ENCODE measurements at places on chromosomes 13 and 19.

DNA sequence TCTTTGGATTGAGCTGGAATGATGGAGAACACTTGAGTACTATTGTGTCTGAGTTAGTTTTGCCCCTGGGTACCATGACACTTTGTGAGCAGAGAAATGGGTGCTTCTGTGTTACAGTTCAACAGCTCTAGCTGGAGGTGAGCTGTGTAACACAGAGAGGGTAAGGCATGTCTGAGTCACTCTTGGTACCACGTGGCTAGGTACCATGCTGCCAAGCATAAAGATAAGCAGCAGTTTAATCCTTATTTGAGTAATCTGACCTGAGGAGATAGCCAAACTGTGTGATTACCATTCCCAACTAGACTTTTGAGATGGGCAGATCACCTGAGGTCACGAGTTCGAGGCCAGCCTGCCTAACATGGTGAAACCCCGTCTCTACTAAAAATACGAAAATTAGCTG, 122.0 kb downstream of the OLFM4 start:
- DNase-seq: no peak

- peak; percentile 5 for DNase-seq
Measured at GRCh38 chr19:55454787-55455243, 6.6 kb downstream of the ISOC2 start.

GRCh38 chr19:2176337-2176994, 12.7 kb downstream of the DOT1L start:
- no peak for DNase-seq

GRCh38 chr19:49975051-49975450, 14.1 kb upstream of the SIGLEC11 start:
- no peak for DNase-seq

DNA sequence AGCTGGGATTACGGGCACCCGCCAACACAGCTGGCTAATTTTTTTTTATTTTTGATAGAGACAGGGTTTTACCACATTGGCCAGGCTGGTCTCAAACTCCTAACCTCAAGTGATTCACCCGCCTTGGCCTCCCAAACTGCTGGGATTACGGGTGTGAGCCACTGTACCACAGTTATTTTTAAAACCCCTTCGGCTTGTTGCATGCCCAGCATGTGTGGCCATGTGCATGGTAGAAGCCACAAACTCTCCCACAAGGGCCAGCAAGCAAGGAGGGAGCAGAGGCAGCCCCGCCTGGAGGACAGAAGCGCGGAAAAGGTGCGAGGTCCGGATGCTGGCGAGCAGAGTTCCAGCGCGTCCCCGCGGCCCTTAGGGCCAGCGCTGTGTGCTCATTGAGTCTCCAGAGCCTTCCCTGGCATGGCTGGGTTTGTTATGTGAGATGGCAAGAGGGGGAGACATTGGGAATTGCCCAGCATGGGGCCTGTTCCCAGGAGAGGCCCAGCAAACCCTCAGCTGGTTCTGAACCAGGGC, 12.9 kb downstream of the THOP1 start:
- no peak for DNase-seq

- no peak for DNase-seq
Measured at GRCh38 chr19:31589109-31589508, 239.9 kb upstream of the TSHZ3 start.

GRCh38 chr13:31970231-31970930, 61.2 kb upstream of the FRY start:
- no peak for DNase-seq

DNA sequence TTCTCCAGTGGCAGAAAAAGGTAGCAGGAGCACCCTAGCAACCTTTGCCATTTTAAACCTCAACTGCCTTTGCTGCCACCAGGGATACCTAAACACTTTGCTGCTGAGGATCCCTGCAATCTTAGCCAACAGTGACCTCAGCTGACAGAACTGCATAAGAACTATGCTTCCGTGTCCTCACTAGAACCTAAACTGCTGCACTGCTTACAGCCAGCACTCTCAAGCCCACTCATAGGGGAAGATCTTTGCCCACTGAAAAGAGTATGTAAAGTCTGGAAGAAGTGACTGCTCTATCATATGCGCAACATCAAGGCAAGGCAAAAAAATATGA, 270.0 kb upstream of the PCDH20 start:
- no peak for DNase-seq

DNA sequence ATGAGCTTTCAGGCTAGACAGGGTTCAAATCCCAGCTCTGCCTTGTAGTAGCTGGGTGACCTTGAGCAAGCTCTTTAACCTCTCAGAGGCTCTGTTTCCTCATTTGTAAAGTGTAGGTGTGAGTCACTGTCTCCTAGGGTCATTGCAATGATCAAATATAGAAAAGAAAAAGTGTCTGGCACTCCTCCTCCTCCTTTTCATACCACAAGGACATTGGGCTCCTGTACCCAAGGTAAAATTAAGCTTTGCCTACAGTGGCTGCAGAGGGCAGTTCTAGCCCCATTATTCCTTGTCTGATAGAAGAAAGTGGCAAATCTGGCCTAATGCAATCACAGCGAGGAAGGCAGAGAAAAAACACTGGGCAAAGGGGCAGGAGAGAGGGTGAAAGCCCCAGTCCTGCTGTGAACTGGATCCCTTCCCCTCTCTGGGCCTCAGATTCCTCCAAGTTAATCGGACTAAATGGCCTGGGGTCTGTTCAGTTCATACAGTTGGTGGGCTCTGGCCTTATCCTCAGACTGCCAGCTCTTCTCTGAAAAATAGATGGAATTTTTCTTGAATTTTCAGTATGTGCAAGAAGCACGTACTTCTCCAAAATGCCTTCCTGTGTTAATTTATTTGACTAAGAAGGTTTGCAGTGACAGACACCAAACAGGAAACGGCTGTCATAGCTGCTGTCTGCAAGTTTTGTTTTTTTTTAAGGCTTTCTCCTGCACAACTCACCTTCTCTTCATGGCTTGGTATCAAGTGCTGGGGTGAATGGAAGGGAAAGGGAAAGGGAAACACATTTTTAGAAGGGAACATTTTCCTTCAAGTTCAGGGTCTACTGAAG, 35.3 kb downstream of the RGCC start:
- DNase-seq: no peak

- no peak for DNase-seq
Measured at GRCh38 chr13:99941911-99942310, 29.7 kb downstream of the ZIC5 start.

DNA sequence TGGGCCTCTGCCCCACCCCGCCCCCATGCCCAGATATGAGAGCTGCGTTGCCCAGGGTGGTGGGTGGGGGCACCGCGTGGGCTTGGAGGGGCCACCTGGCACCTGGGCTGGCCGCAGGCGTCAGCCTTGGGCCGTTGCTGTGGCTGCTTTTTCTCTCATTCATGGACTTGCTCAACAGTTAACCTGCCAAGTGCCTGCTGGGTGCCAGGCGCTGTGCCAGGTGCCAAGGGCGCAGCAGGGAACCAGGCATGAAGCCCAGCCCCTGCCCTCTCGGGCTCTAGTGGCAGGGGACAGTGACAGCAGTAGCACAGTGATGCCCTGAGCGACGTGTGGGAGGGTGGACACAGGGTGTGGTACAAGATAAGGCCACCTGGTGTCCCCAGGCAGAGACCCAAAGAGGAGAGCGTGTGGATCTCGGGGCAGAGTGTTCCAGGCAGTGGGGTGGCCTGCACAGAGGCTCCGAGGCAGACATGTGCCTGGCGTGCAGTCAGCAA, 28.1 kb downstream of the DHX34 start:
- DNase-seq: no peak

- peak; percentile 47 for DNase-seq
Measured at GRCh38 chr19:3146677-3147100, 10.9 kb downstream of the GNA15 start.

GRCh38 chr19:44939668-44940067, 2.4 kb upstream of the APOC4 start:
- no peak for DNase-seq

- no peak for DNase-seq
Measured at GRCh38 chr19:4531562-4532165, 3.4 kb downstream of the PLIN5 start.

- DNase-seq: peak; percentile 48
Measured at GRCh38 chr19:45638930-45639729, at the start of gene EML2. Gene EML2 (minus strand): TSS chr19:45639397. CDS start chr19:45639376, 21 bp downstream.

DNA sequence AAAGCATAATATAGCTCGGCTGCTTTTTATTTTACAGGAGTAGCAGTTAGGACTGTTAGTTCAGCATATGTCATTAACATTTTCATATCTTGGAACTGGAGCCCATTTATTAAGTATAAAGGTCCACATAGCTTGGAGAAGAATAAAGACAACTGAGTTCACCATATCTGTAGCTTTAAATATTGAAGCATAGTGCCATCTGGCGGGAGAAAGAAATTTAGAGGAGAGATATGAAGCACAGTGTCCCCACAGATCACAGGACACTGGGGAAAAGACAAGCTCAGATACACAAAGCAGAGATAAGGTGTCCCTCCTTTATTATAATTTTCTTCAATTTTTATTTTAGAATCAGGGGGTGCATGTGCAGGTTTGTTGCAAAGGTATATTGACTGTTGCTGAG, 104.7 kb upstream of the FREM2 start:
- DNase-seq: no peak

DNA sequence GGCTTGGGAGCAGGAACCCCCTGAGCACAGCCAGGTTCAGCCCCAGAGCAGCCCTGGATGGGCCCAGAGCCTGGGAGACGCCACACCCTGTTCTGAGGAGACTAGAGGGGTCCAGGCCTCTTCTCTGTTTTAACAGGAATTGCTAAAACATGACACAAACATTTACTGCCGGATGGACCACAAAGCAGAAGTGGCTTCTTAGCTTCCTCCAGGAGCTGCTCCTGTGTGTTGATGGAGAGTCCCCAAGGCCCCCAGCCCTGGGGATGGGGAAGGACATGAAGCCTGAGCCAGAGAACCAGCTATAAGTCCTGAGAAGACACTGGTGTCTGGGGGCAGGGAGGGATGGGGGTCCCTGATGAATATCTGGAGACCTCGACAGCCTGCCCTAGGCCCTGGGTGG, 14.6 kb downstream of the CEACAM3 start:
- DNase-seq: no peak

GRCh38 chr19:51094696-51095279, 12.1 kb upstream of the KLK14 start:
- no peak for DNase-seq

GRCh38 chr13:20411638-20412342, 113.9 kb downstream of the CRYL1 start:
- DNase-seq: peak; percentile 35

DNA sequence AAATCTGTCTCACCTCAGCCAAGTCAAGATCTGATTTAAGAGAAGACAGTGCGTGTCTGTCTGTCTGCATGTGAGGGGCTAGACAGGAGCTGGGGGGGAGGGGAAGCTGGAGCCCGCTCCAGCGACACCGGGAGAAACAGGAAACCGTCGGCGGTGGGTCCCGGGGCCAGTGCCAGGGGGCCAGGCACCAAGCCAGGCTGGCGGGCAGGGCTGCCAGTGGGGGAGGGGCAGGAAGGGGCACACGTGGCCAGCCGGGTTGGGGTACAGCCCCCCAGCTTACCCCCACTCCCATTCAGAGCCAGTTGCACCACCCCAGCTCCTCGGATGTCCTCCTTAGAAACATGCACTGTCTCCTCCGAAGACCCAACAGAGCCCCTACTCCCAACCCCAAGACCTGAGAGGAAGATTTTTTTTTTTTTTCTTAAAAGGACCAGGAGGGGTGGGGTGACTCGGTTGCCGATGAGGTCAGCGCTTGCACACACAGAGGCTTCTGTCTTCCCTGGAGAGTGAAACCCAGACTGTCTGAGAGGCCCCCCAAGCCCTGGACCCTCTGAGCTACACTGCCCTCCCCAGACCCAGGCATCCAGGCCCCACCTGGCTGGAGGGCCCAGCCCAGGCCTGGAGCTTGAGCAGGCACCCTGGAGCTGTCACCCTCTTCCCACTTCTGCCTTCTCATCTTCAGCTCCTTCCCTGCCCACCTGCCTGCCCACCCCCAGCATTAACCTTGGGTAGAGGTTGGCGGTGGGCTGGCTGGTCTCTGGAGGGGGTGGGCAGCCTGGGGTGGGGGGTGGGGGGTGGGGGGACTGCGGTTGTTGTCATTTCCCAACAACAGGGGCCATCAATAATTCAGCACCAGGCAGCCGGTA, 4.0 kb downstream of the ERF start:
- no peak for DNase-seq

GRCh38 chr13:73287831-73288230, 229.0 kb downstream of the KLF5 start:
- DNase-seq: no peak

DNA sequence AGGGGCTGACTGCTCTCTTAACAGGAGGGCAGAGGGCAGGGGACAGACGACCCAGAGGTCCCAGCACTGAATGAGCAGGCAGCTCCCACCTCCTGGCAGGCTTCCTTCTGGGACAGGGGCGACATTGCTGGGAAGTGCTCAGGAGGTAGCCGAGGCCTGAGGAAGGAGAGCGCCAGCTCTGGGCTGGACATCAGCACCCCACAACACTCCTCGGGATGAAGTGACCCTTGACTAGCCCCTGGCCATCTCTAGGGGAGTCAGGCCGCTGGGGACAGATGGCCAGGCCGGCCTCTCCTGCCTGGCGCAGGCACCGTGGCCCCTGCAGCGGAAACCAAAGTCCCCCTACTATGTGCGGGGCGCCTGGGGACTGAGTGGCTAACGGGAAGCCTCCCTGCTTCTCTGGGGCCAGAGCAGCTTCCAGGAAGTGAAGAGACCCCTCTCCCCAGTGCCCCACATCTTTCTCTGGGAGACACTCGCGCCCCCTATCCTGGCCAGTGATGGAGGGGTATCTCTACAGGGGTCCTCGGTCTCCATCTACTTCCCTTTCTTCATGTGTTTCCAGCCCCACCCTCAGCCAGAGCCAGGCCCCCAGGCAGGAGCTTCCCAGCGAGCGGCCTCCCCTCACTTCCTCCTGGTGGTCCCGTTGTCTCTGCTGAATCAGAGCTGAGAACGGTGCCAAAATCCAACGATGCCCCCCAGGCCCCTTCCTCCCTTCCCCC, 10.1 kb downstream of the PRR36 start:
- DNase-seq: no peak

DNA sequence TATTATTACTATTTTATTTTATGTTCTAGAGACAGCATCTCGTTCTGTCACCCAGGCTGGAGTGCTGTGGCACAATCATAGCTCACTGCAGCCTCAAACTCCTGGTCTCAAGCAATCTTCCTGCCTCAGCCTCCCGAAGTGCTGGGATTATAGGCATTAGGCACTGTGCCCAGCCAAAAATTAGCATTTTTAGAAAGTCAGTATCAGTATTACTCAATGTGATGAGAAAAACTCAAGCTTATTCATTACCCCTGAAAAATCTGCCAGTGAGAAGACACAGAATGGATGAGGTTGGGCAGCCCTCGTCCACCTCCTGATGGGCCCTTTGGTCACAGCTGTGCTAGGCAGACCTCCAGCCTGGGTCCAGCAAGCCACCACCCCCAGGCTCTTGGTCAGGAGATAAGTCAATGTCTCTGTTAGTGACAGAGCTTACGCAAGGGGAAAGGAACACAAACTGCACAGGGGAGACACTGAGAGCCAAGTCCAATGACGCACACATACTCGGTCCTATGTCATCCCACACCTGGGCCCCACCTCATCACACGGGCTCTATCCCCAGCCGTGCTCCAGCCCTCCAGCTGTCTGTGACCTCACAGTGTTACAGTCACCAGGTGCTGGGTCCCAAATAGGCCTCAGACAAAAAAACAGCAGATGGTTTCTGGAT, 19.8 kb downstream of the PEPD start:
- no peak for DNase-seq
